ENCODE measurements at places on chromosomes 3 and 15. TPM values are rescaled to one million over a fixed set of nuclear protein-coding genes. Genes with fewer than 3 reads are reported as not detected.

DNA sequence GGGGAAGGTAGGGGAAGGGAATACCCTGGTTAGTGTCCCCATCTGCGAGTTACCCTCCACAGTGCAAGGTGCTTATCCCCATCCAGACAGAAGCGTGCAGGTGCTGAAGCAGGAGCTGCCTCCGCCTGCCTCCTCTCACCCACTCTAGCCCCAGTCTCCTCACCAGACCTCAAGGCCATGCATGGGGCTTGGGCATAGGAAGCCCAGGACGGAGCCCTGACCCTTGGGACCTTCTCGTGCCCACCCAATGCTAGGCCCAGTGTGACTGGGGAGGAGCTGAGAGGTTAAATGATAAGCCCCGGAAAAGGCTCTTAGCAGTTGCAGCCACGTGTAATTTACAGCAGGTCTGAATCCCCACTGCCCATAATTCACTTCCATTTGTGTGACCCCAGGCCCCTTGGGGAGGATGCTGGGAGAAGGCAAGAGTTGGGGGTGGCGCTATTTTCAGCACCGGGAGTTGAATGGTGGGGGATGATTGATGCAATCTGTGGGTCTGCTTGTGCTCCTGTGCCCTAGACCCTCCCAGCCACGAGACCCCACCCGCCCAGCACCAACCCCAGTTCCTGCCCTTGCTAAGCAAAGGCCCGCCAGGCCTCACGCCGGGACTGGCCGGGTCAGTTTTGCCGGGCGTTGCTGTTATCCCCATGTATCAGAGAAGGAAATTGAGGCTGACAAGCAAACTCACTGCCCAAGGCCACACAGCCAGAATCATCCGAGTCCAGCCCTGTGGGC is 14.5 kb upstream of the PLXND1 start:
- peaks cover 2% of the 10 kb centered on the region for H3K27me3 ChIP-seq
- no peaks in the 10 kb centered on the region for H3K36me3 ChIP-seq
- DNase-seq, result no peak
- no peak overlapping the region for H3K27ac ChIP-seq
- peaks cover 17% of the 10 kb centered on the region for H3K4me1 ChIP-seq
- H3K4me3 ChIP-seq, result no peak overlapping the region

GRCh38 chr15:66765478-66766281 is 63.6 kb downstream of the SMAD6 start:
- no peaks in the 10 kb centered on the region for H3K4me1 ChIP-seq
- H3K27ac ChIP-seq, result no peak overlapping the region
- H3K4me3 ChIP-seq, result no peak overlapping the region
- no peaks in the 10 kb centered on the region for H3K36me3 ChIP-seq

DNA sequence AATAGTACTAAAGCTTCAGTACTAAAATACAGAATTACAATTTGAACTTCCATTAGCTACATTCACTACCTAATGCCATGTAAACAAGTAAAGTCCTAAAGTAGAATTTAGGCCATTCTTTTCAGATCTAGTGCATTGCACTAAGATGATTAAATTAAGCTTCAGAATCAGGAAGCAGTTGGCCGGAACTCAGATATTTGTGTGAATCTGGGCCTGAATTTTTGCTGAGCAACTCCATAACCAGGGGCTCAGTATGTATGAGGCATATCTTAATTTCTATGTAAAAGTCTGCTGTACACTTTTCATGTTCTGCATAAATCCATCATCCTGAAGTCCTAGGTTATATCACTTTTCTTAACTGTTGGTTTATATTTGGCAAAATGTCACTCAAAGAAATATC is 246.4 kb downstream of the RBMS3 start:
- no peak for DNase-seq
- no peaks in the 10 kb centered on the region for H3K27me3 ChIP-seq
- H3K4me3 ChIP-seq, result no peak overlapping the region
- no peaks in the 10 kb centered on the region for H3K36me3 ChIP-seq

SPESP1 gene
- not detected for total RNA-seq

Measured in glutamatergic neuron (in vitro differentiated cells).